ENCODE measurements at places on chromosomes 5 and 9.

GRCh38 chr5:41109186-41109585, 38.0 kb upstream of the MROH2B start:
- DNase-seq, result no peak

DNA sequence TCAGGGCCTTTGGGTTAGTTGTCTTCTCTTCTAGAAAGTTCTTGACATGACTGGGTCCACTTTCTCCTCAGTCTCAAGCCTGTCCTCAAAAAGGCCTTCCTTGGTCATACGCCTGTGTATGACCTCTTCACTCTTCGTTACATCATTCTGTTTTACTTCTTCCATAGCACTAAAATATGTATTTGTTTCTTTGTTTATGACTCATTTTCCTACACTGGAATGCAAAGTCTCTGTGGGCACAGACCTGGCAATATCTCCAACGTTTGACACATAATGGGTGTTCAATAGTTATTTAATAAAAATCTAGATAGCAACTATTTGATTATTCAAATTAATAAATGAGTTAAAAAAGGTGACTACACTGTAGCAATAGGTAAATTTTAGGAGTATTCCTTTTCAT, 85.1 kb downstream of the YIPF5 start:
- no peak for DNase-seq

DNA sequence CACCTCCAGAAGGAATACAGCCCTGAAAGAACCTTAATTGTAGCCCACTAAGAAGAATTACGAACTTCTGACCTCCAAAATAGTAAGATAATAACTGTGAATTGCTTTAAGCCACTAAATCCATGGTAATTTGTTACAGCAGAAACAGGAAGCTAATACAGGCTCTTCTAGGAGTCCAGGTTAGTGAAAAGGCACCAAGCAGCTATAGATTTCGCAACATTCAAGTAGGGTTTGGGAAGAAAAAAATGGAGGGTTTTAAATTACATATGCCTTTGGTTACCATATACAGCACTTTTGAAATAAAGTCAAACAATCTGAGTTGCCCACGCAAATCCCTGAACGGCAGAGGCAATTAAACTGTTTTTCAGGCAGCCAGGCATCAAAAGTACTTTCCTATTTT, 1.7 kb upstream of the ACTL7A start:
- no peak for DNase-seq

- no peak for DNase-seq
Observed at GRCh38 chr5:179731791-179732411, 721 bp upstream of the MAML1 start.

GRCh38 chr9:33187519-33188218, 20.5 kb upstream of the B4GALT1 start:
- no peak for DNase-seq

DNA sequence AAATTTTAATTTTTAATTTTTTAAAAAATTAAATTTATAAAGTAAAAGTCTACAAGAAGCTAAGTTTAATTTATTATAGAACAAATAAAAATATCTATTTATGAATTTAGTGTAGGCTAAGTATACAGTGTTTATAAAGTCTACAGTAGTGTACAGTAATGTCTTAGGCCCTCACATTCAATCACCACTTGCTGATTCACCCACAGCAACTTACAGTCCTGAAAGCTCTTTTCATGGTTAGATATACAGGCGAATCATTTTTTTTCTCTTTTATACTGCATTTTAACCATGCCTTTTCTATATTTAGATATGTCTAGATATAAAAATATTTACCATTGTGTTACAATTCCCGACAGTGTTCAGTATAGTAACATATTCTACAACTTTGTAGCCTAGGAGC, 55.9 kb downstream of the PCSK1 start:
- no peak for DNase-seq

DNA sequence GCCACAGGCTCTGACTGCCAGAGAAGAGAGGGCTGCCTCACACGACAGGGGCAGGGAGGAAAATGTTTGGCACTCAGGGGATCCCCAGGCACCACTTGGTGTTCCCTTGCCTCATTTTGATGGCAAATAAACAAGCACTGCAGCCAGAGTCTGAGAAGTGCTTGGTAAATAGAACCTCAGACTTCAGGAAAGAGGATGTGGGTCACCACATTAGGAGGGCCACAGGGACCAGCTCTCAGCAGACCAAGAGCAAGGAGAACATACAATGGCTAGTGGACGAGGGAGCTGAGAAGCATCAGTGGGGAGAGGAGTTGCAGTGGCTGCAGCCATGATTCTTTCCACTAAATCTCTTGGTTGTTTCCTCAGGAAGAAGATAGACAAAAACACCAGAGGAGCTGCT, 413.9 kb downstream of the GADD45G start:
- no peak for DNase-seq

DNA sequence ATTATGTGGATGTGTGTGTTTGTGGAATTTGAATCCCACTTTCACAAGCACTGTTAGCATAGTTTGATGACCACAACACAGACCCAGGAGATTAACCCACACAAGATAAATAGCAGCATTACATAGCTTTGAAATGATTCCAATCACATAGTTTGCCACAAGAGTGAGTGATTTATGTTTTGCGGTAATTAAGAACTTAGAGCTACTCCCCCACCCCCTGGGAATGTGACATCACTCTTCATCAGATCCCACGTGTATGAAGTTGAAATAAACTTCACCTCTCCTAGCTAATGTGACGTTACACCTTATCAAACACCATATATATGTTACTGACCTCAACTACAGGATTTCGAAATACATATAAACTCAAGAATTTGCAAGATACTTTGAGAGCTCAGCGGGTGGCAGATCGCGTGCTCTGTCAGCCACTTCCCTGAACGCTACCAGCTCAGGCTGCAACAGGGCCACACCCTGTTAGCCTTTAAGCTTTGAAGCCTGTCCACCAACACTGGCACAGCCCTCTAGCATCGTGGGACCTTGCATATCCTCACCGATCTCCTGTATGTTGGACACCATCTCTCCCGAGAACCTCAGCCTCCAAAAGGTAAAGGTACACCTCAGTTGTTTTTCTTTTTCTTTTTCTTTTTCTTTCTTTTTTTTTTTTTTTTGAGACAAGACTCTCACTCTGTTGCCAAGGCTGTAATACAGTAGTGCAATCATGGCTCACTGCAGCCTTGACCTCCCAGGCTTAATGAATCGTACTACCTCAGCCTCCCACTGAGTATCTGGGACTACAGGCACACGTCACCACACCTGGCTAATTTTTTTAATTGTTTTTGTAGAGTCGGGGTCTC, 1.7 kb upstream of the AGTPBP1 start:
- peak; percentile 9 for DNase-seq

- DNase-seq, result no peak
Observed at GRCh38 chr5:148401604-148402003, 17.8 kb downstream of the FBXO38 start.

DNA sequence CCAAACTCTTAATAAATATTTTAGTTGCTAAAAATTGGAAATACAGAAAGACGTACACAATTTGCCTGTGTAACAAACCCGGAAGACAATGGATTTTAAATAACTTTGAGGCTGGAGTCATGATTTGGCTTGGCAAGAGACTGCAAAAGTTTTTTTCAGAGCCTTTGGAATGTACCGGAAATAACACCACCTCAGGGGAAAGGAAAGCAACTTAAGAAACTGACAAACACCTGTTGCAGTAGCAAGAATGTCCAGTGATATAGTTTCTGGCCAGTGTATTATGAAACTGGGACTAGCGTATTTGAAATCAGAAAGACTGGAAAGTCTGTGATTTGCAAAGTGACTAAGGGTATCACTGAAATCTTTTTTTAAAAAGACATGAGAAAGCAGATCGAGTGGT, 842 bp downstream of the MUSK start:
- no peak for DNase-seq

- DNase-seq, result no peak
Observed at GRCh38 chr9:16321461-16322119, 548.9 kb downstream of the BNC2 start.

DNA sequence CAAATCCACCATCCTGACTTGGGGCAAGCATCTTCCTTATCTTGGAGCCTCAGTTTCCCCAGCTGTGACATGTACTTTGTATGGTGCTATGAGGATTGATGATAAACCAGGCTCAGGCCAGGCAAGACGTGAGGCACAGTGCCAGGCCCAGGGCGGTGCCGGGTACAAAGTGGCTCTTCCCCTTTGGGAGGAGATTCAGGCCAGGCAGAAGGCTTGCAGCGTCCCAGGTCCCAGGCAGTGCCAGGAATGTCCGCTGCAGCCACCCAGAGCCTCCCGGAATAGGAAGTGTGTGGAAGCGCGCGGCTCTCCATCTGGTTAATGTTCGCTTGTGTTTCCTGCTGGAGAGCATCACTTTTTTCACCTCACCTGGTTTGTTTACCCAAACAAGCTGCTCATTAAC, 12.6 kb upstream of the DENND1A start:
- no peak for DNase-seq

GRCh38 chr9:123684393-123685149, 245.4 kb downstream of the DENND1A start:
- no peak for DNase-seq

DNA sequence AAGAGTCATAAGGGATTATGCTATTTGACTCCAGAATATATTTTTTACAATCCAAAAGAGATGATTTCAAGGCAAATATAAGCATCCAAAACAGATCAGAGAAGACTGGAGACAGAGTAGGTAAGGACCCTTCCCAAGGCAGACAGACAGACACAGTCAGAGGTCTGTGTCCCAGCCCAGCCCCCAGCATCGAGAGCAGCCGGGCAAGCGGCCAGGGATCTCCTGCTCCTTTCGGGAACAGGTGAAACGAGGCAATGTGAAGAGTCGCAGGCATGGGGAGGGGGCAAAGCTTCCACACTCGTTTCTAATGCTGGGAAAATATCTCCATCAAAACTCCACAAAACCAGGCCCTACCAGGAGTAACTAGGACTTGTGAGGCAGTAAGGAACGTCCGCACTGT, 5.8 kb downstream of the PAEP start:
- no peak for DNase-seq

DNA sequence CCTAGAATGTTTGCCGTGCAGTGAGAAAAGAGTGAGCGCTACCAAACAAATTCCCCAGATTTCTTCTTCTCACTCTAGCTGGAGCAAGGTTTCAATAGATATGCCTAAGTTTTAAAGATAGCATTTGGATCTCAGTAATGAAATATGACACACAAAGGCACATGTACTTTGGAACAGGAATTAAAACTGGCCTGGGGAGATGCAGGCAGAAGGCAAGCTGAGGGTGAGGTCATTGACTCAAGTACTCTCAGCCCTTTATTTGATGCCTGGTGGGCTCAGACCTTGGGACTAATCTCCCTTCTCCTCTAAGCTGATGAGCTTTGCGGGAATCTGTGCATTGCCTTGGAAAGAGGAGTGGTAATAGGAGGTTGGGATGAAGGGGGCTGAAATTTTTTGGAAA, 323.3 kb upstream of the SLC30A5 start:
- DNase-seq, result no peak

GRCh38 chr5:81639556-81639955, 111.3 kb downstream of the SSBP2 start:
- no peak for DNase-seq

DNA sequence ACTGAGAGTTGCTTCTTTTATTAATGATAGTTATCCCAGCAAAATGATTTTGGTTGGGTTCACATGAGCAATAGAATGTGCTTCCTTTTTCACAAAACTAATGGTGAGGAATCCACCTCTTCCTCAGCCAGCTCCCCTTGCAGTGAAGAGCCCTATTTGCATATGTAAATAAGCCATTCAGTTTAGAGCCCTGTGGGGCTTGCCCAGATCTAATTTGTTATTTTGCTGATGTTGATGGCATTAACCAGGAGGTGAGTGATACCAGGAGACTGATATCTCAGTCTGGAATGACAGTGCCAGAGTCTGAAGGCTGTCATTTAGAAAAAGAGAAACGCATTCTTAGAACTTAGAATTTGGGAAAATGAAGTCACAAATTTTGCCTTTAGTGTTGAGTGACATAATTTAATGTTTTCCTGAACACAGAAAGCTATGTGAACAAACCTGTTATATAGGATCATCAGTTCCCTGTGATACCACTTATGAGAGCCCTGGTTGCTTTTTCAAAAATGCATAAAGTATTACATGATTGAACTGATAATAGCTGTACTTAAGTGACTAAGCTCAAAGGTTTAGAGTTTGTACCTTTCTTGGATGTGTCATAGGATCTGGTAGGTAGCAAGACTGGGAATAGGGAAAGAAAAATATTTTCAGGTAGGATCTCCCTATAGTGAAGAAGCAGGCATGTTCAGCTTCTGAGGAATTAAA, 271.6 kb downstream of the MAST4 start:
- no peak for DNase-seq

Measured in central memory CD4-positive, alpha-beta T cell (primary cell).